ENCODE measurements at places on chromosomes 12 and 14.

DNA sequence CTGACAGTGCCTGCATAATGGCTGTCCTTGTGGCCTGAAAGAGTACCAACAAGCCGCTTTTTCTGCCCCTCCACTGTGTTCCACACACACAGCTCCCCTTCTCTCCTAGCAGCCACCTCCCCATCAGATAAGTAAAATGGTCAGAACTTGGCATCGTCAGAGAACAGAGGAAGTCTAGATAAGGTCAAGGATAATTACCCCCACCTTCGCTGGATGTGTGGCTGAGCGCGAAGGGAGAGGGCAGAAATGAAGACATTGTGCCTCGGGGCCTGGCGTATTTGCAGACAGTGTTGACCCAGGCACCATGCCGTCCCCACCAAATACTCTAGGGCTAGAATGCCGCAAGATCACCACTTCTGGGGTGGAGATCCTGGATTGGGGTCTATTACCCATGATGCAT lies 30.6 kb downstream of the FBXO21 start:
- ATAC-seq, result no peak

GRCh38 chr14:60970146-60970545 lies 10.7 kb downstream of the TRMT5 start:
- no peak for ATAC-seq

DNA sequence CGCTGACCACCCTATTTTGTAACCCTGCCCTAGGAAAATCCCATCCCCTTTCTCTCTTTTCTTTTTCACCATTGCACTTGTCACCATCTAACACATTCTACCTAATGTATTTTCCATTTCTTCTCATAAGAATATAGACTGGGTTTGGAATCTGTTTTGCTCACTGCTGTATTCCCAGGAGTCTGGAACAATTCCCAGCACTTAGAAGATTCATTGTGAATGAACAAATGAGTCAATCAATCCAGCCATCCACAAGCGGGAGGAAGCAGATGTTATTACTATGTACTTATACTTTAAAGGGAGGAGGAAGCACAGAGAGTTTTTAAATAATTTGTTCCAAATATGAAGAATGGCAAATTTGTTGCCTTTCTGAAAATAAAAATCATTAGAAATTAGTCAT lies 142.1 kb downstream of the KIF21A start:
- no peak for ATAC-seq

DNA sequence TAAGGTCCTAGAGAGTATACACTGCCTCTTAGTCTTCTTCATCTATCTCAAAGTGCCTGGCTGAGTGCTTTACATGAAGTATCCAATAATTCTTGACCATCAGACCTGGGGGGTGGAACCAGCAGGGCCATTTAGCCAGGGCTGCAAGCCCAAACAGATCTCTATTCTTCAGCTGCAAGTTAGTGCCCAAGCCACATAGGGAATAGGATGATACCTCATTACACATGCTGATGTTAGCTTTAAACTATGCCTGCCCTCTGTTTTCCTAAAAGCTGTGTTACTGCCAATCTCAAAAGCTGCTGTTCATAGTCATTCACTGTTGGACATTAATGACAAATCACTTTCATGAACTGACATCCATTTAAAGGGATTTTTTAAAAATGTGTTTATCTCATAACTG lies 16.7 kb upstream of the IFNG start:
- no peak for ATAC-seq

GRCh38 chr12:51388069-51388799 lies 3.0 kb downstream of the GALNT6 start:
- no peak for ATAC-seq

DNA sequence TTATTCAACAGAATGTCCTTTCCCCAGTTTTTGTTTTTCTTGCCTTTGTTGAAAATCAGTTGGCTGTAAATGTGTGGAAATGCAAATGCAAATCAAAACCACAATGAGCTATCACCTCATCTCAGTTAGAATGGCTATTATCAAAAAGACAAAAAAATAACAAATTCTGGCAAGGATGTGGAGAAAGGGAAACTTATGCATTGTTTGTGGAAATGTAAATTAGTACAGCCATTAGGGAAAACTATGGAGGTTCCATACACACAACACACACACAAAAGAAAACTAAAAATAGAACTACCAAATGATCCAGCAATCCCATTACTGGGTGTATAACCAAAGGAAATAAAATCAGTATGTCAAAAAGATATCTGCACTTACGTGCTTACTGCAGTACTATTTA lies 518.8 kb upstream of the ATXN7L3B start:
- no peak for ATAC-seq

DNA sequence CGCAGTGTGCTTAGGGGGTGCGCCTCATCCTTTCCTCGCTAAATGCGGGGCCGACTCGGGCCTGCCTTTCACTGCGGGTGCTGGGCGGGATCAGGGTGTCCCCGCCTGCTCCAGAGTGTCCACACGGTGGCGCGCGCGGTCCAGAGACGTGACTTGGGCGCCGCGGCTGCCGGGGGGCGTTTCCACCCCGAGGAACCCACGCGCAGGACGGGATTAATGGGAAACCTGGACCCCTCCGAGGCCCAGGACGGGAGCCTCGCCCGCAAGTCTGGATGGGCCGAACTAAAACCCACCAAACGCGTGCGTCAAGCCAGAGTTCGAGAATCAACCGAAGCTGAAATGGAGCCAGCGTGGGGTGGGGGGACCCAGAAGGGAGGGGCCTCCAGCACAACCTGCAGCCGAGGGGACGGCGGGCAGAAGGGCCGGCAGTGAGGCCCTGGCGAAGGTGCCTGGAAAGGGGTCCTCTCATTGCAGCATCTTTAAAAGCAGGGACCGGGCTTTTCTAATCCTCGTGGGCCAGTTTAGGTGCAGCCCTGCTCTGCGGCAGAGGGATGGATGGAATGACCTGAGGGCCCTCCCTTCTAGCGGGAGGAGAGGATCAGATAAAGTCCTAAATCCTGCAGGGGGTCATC lies 93.3 kb downstream of the NINJ2 start:
- peak; percentile 79 for ATAC-seq

Measured in activated T-helper 17 cell treated with anti-CD3 and anti-CD28 coated beads, Interleukin-2, amount 50 U/mL, for 72 hours (primary cell).